ENCODE measurements at places on chromosomes 7 and 10.
A peak's percentile ranks its signal among the peaks of the same experiment; 100 is the strongest.

- DNase-seq: no peak
These were observed 124.9 kb downstream of the CSTF2T start for GRCh38 chr10:51574248-51575048.

- no peak for DNase-seq
These were observed 54.8 kb upstream of the CALCR start for GRCh38 chr7:93629291-93629801.

GRCh38 chr7:29327455-29327854, 132.9 kb downstream of the CHN2 start:
- no peak for DNase-seq

DNA sequence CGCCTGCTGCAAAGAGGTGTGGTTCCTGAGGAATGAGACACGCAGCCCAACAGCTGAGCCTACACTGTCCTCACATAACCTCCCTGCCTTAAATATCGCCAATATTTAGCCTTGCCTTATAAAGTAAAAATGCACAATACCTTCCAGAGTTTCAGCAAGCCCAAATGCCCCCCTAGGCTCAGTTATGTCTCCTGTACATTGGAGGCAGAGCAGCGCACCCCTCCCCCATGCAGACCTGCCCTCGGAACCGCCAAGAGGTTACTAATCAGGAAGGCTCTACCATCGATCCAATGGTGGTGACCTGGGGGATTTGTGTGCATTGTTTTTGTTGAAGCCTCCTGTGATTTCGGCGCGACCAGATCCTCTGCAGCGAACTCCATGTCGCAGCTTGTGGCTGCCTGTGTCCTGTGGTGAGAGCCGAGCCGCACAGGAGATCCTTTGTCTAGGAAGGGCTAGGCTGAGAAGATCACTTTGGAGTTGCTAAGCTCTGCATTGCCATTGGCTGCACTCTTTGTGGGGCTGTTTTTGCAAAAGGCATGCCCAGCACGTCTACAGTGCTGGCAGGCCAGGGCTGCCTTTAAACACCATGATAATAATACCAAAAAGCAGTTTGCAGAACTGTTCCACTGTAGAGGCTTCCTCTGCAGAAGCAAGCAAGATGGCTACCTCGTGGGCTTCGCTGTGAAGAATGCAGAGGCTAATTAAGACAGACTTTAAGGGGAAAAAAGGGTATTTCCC, 40.1 kb downstream of the TET1 start:
- DNase-seq: peak; percentile 83

- DNase-seq: peak; percentile 85
These were observed 28.6 kb downstream of the PDSS1 start for GRCh38 chr10:26725837-26726727.

GRCh38 chr7:3989723-3990122, 688.7 kb downstream of the SDK1 start:
- no peak for DNase-seq

Measured in head of caudate nucleus (tissue), 42 donors.